AG20443 (cell line): ENCODE measurements at places on chromosomes 16 and 17.

GRCh38 chr16:85395207-85395912 lies 217.8 kb upstream of the GSE1 start:
- DNase-seq = peak; percentile 97

DNA sequence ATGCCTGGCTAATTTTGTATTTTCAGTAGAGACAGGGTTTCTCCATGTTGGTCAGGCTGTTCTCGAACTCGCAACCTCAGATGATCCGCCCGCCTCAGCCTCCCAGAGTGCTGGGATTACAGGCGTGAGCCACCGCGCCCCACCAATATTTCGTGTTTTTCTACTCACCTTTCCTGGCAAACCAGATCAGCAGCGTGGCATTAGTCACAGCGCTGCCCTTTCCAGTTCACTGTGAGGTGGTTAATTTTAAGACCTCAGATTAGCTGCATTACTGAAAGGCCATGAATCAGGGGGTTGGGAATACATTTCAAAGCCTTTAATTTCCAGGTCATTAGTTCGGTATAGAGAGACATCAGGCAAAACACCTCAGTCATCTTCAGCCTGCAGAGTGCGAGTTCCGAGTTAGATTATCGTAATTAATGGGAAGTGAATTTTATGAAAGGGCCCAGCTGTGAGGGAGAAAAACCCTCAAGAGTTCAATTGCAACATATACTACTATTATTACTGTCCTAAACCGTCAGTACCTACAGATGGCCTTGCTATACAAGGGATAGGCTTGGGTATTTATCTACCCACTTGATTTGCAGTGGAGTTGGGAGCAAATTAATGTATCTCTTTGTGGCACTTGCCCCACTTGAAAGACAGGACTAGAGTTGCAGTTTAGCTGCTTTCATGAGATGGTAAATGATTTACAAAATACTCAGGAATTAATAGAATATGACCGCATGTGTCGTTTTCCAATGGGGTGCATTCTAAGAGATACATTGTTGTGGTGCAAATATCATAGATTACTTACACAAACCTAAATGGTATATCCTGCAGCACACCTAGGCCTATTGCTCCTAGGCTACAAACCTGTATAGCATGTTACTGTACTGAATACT lies 2.1 kb upstream of the USP32 start:
- no peak for DNase-seq

- DNase-seq = no peak
Observed at GRCh38 chr17:21298983-21299519, 14.5 kb downstream of the MAP2K3 start.

DNA sequence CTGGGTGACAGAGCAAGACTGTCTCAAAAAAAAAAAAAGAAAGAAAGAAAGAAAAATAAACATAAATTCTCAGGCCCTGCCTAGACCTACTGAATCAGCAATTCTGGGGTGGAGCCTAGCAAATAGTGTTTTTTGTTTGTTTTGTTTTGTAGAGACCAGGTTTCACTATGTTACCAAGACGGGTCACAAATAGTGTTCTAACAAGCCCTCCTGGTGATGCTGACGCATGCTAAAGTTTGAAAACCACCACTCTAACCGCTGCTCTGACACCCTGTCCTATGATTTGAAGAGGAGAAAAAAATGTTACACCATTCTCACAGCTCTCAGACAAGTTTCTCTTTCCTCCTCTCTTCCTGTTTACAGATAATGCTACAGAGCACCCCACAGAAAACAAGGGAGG lies 1.5 kb downstream of the MRPL10 start:
- DNase-seq = no peak
